ENCODE measurements at places on chromosomes 5 and 9. TPM values are rescaled to one million over a fixed set of nuclear protein-coding genes. Genes with fewer than 3 reads are reported as not detected.

LRRC26 gene
- total RNA-seq: not detected

DNA sequence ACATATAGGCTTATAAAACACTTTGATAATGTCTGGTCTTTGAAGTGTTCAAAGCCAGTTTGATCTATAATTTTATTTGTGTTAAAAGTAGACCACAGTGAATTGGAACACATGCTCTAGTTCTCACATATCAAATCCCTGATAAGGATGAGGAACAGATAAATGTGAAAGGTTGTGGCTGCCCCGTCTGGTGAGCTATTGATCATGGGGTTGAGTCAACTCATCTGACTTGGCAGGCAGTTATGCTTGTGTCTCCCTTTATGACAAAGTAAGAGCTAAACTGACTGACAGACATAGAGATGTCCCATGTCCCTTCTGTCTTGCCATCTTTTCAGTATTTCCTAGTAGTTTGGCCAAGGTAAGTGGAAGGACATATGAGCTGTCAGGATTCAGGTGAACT, 2.9 kb upstream of the ERMP1 start:
- no peak for DNase-seq

LRRC19 gene
- total RNA-seq: not detected

GRCh38 chr5:61268871-61269270, 63.2 kb upstream of the ZSWIM6 start:
- no peak for DNase-seq

SLC2A6 gene
- 5.6 TPM for total RNA-seq

Measured in fibroblast of lung (primary cell).